ENCODE measurements at places on chromosomes 7 and 10.

DNA sequence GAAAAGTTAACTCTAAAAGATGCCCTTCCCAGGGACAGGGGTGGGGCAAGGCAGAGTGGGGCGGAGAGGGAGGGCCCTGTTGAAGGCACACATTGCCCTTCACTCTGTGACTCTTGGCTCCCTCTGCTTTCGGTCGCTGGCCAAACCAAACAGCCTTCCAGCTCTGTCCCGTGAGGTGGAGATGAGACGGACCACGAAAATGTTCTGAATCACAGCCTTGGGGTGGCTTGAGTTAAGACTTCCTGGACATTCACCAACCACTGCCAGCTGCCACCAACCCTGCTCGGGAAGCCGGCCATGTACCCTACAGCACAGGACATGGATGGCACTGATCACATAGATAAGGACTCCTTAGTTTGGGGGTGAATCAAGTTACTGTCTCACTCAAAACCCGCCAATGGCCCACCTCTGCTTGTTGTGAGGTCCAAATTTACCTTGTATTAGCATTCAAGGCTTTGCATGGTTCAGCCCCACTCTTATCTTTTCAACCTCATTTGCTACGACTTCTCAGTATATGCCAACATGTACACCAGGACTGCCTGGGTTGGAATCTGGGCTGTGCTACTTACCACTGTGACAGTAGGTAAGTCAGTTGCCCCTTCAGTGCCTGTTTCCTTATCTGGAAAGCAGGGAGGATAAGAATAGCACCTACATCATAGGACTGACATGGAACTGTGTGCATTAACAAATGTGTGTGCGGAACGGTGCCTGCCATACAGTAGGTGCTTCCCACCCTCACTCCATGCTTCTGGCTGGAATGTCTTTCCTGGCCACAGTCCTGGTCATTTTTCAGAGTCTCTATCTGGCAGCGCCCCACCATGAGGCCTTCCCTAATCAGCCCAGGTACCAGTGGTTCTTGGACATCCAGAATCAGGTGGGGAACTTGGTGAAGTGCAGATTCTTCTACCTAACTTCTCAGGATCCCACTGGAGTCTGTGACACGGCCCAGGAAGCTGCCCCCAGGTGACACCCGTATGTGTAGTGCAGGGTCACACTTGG, 28.0 kb downstream of the ITPRIP start:
- DNase-seq, result no peak

DNA sequence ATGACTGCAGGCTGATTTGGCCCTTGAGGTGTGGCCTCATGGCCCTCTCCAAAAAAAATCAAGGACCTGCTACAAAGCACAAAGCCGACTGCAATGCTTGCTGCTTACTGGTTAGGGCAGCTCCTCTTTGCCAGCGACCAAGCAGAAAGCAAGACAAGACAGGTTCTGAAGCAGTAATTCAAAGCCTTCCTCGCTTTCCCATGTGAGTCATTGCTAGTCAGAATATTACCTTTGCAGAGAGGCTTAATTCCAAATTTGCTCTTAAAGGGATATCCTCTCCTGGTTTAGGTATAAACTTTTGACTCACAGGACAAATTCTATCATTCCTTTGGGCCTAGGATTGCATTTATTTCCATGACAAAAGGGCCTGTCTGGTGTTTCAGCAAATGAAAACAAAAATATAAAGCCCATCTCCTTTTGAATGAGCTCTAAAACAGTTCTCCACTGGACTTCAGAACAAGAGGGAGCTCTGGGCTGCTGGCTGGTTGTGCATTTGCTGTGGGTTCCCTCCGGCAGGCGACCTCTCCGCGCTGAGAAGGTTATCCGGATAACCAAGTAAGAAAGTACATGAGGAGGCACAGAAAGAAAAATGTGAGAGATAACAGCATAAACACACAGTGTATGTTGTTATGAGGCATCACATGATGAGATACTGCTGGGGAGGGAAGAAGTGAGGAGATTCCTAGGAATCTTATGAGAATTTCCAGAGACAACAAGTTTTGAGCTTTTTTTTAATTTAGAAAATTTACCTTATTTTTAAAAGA, 90.8 kb downstream of the EGFR start:
- no peak for DNase-seq

DNA sequence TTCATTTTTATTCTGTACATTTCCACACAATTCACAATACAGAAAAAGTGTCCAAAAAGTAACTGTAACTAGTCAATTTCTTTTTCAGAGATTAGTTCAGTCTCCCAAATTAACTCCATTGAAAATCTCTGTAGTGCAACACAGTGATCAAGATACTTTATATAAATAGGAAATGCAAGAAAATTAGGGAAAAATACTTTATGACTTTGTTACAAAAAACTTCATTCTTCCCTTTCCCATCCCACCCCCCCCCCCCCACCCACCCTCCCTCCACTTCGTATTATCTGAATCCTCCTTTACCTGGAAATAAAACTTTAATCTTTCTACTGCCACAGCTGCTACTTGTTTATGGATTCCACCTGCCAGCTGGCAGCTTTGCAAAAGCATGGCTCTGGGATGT, 37.5 kb upstream of the PTN start:
- no peak for DNase-seq

DNA sequence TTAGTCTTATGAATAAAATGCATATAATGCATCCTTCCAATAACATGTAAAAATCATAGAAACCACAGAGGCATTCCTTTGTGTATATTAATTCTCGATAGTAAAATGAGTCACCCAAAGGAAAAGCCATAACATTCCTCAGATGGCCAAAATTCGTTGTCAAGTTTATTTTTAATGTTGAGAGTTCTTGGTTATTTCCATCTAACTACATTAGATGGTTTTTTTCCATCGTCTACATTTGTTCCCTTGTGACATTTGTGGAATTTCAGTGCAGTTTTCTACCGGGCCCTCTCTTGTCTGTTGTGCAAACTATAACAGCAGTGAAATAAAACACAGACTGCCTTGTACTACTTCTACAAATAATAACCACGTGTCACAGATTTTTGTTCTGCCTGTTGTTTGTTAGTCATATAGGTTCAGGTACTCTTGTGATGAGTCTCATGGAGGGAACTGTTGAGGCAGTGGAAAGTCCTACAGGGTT, 54.7 kb upstream of the CCAR1 start:
- no peak for DNase-seq

DNA sequence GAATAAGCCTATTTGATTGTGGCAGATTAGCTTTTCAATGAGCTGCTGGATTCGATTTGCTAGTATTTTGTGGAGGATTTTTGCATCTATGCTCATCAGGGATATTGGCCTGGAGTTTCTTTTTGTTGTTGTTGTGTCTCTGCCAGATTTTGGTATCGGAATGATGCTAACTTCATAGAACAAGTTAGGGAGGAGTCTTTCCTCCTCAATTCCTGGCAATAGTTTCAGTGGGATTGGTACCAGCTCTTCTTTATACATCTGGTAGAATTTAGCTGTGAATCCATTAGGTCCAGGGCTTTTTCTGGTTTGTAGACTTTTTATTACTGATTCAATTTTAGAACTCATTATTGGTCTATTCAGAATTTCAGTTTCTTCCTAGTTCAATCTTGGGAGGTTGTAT, 43.4 kb upstream of the KLF14 start:
- no peak for DNase-seq

DNA sequence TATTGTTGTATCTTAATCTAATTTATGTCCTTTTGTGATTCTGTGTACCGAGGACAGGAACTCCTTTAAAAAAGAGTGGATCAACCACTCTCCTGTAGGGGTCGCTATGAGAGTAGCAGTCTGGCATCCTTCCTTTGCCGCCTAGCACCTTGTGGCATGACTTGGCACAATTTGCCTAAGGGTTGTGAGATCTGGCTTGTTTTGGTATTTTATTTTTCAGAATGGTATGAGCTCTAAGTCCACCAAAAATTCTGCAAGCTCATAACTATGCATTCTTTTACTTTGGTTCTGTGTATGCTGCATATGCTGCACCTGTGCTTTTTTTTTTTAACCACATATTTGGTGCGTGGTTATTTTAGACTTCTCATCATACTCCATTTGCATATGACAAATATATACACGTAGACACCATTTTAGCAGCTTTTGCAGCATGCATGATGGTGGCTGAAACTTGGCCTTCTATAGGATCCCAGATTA, 112.8 kb downstream of the CDK14 start:
- peak; percentile 6 for DNase-seq

DNA sequence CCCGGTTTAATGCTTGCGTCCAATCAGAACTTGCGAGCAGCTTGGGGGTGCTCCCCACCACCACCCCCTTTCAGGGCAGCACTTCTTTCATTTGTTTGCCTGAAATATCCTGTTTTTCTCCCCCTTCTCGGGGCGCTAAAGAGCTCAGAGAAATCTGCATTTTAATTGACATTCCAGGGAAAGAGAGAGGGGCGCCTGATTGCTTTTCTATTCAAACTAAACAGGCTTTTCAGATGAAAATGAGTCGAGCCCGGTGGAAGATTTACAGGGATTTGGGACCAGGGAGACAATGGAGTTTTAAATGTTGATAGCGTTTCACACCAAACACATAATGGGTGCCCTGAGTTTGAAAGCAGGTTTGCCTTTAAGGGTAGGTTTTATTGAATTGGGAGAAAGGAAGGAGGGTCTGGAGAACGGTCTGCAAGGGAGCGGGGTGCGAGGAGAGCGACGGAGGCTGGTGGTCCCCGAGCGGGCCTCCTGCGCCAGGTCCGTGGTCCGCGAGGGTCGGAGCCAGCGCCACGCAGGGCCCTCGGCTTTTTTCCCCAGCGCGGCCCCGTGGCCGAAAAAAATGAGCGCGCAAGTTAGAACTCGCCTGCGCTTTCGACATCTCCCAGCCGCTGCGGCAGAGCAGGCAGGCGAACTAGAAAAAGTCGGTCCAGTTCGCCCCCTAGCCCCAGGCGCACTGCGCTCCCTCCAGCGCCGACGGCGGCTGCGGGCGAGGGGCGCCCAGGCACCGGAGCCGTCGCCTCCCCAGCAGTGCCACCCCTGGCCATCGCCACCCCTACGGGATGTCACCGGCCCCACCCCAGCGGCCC, 1.3 kb downstream of the FGFR2 start:
- DNase-seq, result peak; percentile 42

DNA sequence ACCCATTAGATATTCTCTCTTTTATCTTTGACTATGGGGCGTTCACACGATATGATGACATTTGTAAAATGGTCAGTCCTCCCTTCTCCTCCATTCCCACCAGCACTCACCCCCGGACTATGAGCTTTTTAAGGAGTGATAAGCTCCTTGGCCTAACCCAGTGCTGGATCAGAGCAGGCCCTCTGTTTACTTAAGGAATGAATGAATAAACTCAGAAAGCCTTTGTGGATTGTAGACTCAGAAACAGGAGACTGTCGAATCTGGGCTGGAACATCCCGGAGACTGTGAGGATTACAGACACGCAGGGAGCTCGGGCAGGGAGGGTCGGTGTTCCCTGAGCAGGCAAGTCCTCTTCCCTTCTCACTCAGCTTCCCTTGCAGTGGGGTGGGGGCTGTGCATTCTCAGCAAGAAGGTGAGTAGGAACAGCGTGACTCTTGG, 6.8 kb upstream of the ZCCHC24 start:
- no peak for DNase-seq

DNA sequence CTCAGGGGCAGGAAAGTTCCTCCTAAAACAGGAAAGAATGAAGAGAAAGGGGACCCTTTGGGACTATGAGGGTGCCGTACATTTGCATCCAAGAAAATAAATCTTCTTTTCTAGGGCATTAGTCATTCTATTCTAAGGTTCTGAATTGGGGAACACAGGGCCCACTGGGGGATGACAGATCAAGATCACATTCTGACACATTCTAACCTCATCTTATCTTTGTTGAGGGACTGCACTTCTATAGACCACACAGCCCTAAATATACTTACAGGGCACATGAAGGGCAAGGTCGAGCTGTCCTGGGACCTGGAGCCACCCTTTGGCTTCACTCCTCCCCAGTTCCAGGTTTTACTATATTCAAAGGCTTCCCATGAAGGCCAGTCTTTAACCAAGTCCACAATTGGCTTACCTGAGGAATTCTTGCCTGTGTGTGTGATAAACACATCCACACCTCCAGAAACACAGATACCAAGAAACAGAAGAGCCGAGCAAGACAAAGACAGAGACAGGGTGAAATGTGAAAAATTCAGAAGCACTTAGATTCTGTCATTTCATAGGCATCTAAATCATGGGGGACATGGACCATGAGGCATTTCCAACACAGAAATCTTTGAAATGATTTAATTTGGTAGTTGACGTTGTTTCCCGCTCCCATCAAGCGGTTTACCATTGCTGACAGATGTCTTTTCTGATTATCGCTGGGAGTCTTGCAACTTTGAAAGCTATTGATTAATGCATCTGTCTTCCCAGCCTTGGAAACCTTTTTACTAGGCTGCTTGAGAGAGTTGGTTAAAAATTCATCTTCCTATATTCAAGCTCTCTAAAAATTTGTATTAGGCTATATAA, 75.8 kb downstream of the CCDC71L start:
- no peak for DNase-seq

DNA sequence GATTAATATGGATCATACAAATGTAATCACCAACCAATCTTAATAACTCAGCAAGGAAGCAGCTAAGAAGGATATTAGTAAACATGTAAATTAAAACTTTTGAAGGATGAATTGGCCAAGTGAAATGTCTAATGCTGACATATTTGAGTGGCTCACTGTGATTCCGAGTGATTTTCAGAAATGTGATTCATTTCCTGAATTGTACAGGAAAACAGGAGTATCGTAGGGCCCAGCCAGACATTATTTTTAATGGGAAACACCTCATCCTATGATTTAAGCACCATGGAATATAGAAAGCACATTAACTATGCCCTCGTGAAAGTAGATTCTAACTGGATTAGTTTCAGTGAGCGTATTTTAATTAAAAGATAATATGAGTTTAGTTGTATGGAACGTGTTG, 82.3 kb downstream of the LHFPL3 start:
- no peak for DNase-seq

GRCh38 chr10:112949875-112950507, at the start of gene TCF7L2:
Gene TCF7L2, plus strand, starts transcription at chr10:112950247. Its CDS starts 510 bp downstream, at chr10:112950757.
- peak; percentile 92 for DNase-seq

DNA sequence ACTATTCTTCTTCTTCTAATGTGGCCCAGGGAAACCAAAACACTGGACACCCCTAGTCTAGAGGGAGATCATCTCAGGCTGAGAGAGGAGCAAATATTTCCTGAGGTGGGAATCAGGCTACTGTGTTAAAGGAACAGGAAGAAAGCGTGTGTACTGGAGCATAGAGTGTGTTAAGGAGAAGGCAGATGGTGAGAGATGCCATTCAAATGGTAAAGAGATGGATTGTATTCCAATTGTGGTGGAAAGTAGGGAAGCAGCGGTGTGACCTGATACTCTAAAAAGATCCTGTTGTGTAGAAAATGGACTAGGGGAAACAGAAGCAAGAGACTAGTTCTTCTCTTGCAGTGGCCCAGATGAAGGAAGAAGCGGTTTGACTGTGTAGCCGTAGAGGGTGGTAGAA, 31.2 kb downstream of the RAB18 start:
- no peak for DNase-seq

- no peak for DNase-seq
Measured at GRCh38 chr10:75974080-75974479, 542.7 kb downstream of the LRMDA start.

Measured in occipital lobe (tissue), 3 donors.